RWPE2 (cell line): ENCODE measurements at places on chromosomes 16 and 17.

GRCh38 chr17:82937411-82938371 is 97.9 kb upstream of the ZNF750 start:
- no peaks in the 10 kb centered on the region for H3K27me3 ChIP-seq
- peaks cover 47% of the 10 kb centered on the region for H3K36me3 ChIP-seq
- no peak overlapping the region for H3K27ac ChIP-seq

- H3K4me3 ChIP-seq: peak overlapping the region; percentile 11
- DNase-seq: peak; percentile 98
- peaks cover 35% of the 10 kb centered on the region for H3K36me3 ChIP-seq
- H3K27ac ChIP-seq: peak overlapping the region; percentile 97
- no peaks in the 10 kb centered on the region for H3K27me3 ChIP-seq
- peaks cover 37% of the 10 kb centered on the region for H3K4me1 ChIP-seq
These were observed 145.0 kb downstream of the SEC14L1 start for GRCh38 chr17:77285594-77286390.

- peaks cover 53% of the 10 kb centered on the region for H3K36me3 ChIP-seq
- no peak overlapping the region for H3K27ac ChIP-seq
- H3K27me3 ChIP-seq: no peaks in the 10 kb centered on the region
- DNase-seq: peak; percentile 57
- H3K4me1 ChIP-seq: no peaks in the 10 kb centered on the region
These were observed 5.2 kb downstream of the ZNF646 start for GRCh38 chr16:31079342-31079944.

DNA sequence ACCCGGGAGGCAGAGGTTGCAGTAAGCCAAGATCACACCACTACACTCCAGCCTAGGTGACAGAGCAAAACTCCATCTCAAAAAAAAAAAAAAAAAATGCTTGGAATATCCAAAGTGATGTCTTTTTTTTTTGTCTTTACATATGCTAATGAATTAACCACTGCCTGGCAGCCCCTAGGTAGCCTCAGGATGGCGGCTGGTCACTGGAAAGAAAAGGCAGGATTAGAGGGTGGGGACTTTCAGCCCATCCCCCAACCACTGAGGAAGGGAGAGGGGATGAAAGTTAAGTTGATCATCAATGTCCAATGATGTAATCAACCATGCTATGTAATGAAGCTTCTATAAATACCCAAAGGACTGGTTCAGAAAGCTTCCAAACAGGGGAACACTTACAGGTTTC is 26.8 kb downstream of the RNF157 start:
- H3K36me3 ChIP-seq: no peaks in the 10 kb centered on the region
- no peaks in the 10 kb centered on the region for H3K4me1 ChIP-seq
- no peaks in the 10 kb centered on the region for H3K27me3 ChIP-seq
- no peak for DNase-seq
- H3K27ac ChIP-seq: no peak overlapping the region
- no peak overlapping the region for H3K4me3 ChIP-seq

DNA sequence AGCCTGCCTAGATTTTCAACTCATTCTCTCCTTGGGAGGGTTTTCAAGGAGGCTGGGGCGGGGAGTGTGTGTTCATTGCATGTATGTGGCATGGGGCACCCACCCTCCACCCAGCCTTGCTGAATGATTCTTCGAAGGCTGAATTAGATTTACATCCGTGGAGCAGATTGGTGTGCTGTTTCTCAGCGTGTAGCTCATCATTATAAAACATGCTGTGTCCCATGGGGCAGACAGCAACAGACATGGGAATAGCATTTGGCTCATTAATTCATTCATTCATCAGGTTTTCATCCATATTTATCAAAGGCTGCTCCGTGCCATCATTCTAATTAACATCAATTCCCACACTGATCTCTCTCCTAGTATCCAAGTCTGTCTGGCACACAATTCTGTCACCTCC is 10.6 kb upstream of the CD300A start:
- H3K27ac ChIP-seq: no peak overlapping the region
- no peak overlapping the region for H3K4me3 ChIP-seq
- H3K36me3 ChIP-seq: no peaks in the 10 kb centered on the region
- no peak for DNase-seq
- no peaks in the 10 kb centered on the region for H3K4me1 ChIP-seq

GRCh38 chr17:35028531-35029262 is 34.8 kb downstream of the RFFL start:
- DNase-seq: no peak
- peaks cover 11% of the 10 kb centered on the region for H3K36me3 ChIP-seq
- H3K27ac ChIP-seq: no peak overlapping the region
- no peaks in the 10 kb centered on the region for H3K27me3 ChIP-seq
- H3K4me3 ChIP-seq: no peak overlapping the region
- H3K4me1 ChIP-seq: peaks cover 1% of the 10 kb centered on the region

DNA sequence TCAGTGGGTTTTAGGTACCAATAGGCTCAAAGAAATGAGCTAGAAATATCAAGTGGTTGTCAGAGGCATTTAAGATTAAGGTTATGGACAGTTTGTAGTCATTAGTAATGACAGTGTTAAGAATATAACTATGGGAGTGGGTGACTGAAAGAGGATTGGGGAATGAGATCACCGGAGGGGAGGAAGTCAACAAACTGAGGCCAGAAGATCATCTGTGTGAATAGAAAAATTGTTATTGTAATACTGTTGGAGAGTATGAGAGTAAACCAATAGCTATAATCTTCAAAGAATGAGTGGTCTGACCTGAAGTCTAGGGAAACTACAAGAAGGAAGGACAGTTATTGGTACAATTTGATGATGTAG is 197.1 kb downstream of the TANC2 start:
- H3K36me3 ChIP-seq: peaks cover 24% of the 10 kb centered on the region; the same call in 1 of the 2 replicates
- no peaks in the 10 kb centered on the region for H3K4me1 ChIP-seq
- H3K27me3 ChIP-seq: no peaks in the 10 kb centered on the region

GRCh38 chr17:4908301-4908700 is 5.4 kb upstream of the CHRNE start:
- peak; percentile 70 for DNase-seq
- no peak overlapping the region for H3K4me3 ChIP-seq
- no peaks in the 10 kb centered on the region for H3K36me3 ChIP-seq
- no peaks in the 10 kb centered on the region for H3K27me3 ChIP-seq
- H3K4me1 ChIP-seq: peaks cover 17% of the 10 kb centered on the region

GRCh38 chr16:87380403-87380802 is 3.2 kb downstream of the FBXO31 start:
- H3K4me3 ChIP-seq: no peak overlapping the region
- H3K27ac ChIP-seq: no peak overlapping the region
- H3K4me1 ChIP-seq: peaks cover 26% of the 10 kb centered on the region
- no peak for DNase-seq
- H3K36me3 ChIP-seq: no peaks in the 10 kb centered on the region
- H3K27me3 ChIP-seq: no peaks in the 10 kb centered on the region

- no peak overlapping the region for H3K4me3 ChIP-seq
- no peaks in the 10 kb centered on the region for H3K36me3 ChIP-seq
- H3K27me3 ChIP-seq: no peaks in the 10 kb centered on the region
- H3K27ac ChIP-seq: no peak overlapping the region
- no peak for DNase-seq
These were observed 45.5 kb downstream of the PEMT start for GRCh38 chr17:17545984-17546383.

DNA sequence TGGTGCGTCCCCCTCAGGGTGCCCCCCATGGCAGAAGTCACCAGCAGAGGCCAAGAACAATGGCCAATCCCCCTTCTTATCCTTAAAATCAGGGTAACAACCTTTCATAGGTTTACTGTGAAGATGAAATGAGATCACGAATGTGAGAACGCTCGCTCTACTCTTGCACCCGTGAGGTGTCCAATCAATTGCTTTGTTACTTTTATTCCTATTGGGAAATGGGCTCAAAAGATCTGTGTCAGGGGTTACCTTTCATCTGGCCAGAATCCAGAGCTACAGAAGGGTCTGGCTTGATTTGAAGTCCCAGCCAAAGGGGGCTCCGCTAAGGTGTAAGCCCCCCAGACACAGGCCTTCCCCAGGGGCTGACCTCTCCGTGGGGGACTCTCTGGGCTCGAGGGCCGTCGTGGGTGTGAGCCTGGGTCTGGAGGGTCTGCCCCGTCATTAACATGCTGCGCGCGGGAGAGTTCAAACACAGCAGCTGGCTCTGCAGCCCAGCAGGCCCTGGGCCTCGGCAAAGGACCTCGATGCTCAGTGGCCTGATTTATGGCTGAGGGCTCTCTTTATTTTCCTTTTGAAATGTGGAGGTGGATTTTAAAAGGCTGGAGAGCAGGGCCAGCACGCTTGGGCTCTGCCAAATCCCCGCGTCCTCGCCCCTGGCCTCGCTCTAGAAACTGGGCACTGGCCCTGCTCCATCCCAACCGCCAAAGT is 10.4 kb downstream of the ABR start:
- H3K27me3 ChIP-seq: no peaks in the 10 kb centered on the region
- no peaks in the 10 kb centered on the region for H3K36me3 ChIP-seq
- no peak overlapping the region for H3K27ac ChIP-seq
- no peaks in the 10 kb centered on the region for H3K4me1 ChIP-seq
- no peak overlapping the region for H3K4me3 ChIP-seq

DNA sequence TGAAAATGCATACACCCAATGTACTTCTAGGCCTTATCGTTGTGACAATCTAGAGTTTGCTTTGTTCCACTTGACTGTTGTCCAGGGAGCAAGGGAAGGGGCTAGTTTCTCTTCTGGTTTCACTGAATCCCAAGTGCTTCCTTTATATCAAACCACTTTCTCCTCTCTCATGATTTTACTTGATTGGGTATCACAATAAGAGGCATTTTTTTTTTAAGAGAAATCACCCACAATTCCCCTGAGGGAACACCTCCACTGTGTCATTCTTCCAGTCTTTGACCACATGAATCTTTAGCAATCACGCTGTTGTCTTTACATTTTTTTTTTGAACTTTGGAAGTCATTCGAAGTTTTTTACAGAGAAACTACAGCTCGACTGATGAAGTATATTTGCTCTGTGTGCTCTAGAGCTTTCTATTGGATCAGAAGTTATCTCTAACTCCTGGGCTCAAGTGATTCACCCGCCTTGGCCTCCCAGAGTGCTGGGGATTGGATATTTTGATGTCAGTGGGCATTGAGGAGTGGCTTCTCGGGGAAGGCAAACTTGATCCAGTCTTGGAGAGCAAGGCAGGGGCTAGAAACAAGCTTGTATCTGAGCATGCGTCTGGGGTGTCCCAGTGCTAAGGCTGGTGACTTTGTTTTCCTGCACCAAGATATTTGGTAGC is 3.0 kb downstream of the CDH1 start:
- H3K27me3 ChIP-seq: no peaks in the 10 kb centered on the region
- no peak overlapping the region for H3K4me3 ChIP-seq
- peaks cover 58% of the 10 kb centered on the region for H3K4me1 ChIP-seq
- no peak for DNase-seq

DNA sequence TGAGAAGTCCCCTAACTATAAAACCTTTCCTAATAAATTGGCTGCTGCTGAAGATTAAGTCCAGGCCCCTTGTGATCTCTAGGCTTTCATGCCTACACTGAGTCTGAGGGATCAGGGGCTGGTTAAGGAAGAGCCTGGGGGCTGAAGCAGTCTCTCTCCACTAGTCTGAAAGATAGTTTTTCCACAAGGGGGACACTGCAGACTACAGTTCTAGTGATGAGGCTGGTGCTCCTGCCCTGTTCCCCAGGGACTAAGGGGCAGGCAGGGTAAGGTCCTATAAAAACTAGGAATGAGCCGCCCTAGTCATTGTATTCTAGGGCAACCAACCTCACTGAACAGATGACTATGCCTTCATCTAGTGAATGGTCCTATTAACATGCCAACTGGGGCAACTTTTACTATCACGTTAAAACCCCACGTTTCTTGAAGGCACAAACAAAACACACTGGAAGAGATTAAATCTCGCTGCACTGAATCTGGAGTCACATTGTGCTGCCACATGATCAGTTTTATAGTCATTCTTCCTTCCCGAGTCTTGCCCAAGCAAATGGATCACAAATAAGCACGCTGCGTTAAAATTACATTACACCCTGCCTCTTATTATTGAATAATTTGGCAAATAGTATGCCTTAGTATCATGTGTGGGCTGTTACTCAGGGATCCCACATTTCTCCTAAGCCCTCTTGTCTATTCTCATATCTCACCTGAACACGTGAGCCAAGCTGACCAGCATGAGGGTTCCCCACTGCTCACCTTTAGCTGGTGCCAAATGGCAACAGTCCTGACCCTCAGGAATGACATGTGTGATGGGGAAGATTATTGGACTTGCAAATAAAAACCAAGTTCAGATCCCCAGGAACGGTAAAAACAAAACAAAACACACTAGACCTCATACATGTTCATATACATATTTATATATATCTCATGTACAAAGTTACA is 95.4 kb upstream of the TOB1 start:
- H3K4me3 ChIP-seq: no peak overlapping the region
- no peak overlapping the region for H3K27ac ChIP-seq
- no peaks in the 10 kb centered on the region for H3K27me3 ChIP-seq

- peaks cover 7% of the 10 kb centered on the region; the same call in 1 of the 2 replicates for H3K36me3 ChIP-seq
- no peak overlapping the region for H3K4me3 ChIP-seq
- no peaks in the 10 kb centered on the region for H3K27me3 ChIP-seq
- no peak overlapping the region for H3K27ac ChIP-seq
- no peak for DNase-seq
These were observed 27.4 kb downstream of the EMP2 start for GRCh38 chr16:10552998-10553491.

DNA sequence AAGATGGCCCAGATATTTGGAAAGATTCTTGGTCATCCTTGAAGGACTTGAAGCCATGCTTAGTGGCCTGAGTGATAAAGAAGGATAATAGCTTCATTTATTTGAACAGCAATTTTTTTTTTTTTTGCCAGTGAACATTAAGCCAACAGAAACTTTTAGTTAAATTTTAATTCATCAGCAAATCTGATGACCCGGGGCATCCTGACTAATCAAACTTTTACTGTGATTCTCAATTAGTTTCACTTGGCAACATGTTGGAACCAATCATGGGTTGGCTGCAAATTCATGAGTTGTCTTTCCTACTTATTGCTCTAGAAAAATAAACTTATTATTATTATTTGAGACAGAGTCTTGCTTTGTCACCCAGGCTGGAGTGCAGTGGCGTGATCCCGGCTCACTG is 74.4 kb downstream of the SHISA9 start:
- no peak overlapping the region for H3K4me3 ChIP-seq
- H3K4me1 ChIP-seq: no peaks in the 10 kb centered on the region
- no peaks in the 10 kb centered on the region for H3K36me3 ChIP-seq
- no peak for DNase-seq
- no peaks in the 10 kb centered on the region for H3K27me3 ChIP-seq

- H3K36me3 ChIP-seq: peaks cover 69% of the 10 kb centered on the region
- no peak overlapping the region for H3K27ac ChIP-seq
- H3K27me3 ChIP-seq: no peaks in the 10 kb centered on the region
These were observed 19.2 kb downstream of the ZC3H18 start for GRCh38 chr16:88589441-88589840.

- no peak overlapping the region for H3K27ac ChIP-seq
- H3K36me3 ChIP-seq: no peaks in the 10 kb centered on the region
- DNase-seq: no peak
- peaks cover 75% of the 10 kb centered on the region for H3K27me3 ChIP-seq
- H3K4me1 ChIP-seq: no peaks in the 10 kb centered on the region
These were observed 2.4 kb upstream of the CDH8 start for GRCh38 chr16:62038646-62039045.

GRCh38 chr17:48175692-48176470 is 68.3 kb downstream of the SNX11 start:
- no peak overlapping the region for H3K4me3 ChIP-seq
- no peaks in the 10 kb centered on the region for H3K36me3 ChIP-seq
- H3K4me1 ChIP-seq: no peaks in the 10 kb centered on the region
